ENCODE measurements at places on chromosomes 16 and 17. TPM values are rescaled to one million over a fixed set of nuclear protein-coding genes. Genes with fewer than 3 reads are reported as not detected.

- DNase-seq, result no peak
Measured at GRCh38 chr17:76917829-76918228, 49.6 kb downstream of the MGAT5B start.

- peak; percentile 31 for DNase-seq
Measured at GRCh38 chr17:81365601-81366585, 29.4 kb upstream of the BAHCC1 start.

The CLEC18C gene
- not detected for polyA plus RNA-seq

DNA sequence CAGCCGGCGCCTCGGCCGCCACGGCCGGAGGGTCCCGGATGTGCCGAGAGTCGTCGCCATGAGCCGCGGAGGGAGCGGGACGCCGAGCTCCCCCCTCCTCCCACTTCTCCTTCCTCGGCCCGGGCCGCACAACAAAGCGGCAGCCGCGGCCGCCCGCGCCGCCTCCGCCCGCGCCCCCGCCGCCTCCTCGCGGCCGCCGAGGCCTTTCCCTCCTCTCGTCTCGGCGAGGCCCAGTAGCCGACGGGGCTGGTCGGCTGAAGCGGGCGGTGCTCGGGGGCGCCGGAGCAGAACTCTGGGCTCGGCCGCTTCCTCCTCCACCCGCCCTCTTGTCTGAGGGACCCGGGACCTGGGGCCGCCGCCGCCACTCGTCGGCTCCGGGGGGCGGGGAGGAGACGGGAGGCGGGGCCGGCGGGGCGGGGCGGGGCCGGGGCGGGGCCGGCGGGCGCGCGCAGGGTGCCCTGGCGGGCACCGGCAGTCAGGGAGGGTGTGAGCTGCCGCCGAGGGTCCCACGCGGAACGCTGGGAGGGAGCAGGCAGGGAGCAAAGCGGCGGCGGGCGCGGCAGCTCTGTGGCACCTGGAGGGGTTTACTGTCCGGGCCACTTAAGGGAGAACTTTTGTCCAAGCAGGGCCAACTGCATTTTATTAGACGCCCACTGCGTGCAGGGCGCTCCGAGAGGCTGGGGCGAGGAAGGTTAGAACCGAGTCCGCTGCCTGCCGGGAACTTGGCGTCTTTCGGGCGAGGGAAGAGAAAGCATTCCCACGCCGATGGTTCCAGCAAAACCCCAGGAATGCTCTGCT is at the start of gene SMURF2:
Gene SMURF2 (minus strand): TSS at position 332 of the 798 bp plus-strand sequence. CDS start 427 bp downstream, outside the sequence.
- DNase-seq, result peak; percentile 85

DNA sequence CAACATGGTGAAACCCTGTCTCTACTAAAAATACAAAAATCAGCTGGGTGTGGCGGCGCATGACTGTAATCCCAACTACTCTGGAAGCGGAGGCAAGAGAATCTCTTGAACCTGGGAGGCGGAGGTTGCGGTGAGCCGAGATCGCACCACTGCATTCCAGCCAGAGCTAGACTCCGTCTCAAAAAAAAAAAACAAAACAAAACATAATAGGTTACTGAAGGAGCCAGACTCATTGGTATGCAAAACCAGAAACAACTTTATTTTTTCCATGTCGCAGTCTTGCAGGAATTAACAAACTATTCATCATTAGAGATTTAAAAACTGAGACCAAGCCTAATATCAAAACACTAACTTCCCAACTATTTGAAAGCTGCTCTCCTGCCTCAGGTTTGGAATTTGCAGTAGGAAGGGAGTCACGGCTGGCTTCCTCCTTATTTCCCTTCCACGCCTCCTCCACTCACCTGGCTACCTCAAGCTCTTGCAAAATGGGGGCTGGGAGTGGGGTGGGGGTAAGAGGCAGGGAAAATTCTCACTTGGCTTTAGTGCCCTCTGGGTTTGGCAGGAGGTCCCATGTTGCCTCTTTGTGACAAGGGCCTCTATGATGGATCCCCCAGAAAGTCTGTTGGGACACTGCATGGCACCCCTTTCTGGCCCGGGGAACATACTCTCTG is 34.1 kb upstream of the MYH10 start:
- DNase-seq, result no peak

GRCh38 chr17:35868737-35869136 is at the start of gene HEATR9:
Gene HEATR9 (minus strand): TSS chr17:35868891. CDS start chr17:35868742, 149 bp downstream.
- no peak for DNase-seq

- no peak for DNase-seq
Measured at GRCh38 chr16:89502081-89502843, 5.9 kb upstream of the SPG7 start.

DNA sequence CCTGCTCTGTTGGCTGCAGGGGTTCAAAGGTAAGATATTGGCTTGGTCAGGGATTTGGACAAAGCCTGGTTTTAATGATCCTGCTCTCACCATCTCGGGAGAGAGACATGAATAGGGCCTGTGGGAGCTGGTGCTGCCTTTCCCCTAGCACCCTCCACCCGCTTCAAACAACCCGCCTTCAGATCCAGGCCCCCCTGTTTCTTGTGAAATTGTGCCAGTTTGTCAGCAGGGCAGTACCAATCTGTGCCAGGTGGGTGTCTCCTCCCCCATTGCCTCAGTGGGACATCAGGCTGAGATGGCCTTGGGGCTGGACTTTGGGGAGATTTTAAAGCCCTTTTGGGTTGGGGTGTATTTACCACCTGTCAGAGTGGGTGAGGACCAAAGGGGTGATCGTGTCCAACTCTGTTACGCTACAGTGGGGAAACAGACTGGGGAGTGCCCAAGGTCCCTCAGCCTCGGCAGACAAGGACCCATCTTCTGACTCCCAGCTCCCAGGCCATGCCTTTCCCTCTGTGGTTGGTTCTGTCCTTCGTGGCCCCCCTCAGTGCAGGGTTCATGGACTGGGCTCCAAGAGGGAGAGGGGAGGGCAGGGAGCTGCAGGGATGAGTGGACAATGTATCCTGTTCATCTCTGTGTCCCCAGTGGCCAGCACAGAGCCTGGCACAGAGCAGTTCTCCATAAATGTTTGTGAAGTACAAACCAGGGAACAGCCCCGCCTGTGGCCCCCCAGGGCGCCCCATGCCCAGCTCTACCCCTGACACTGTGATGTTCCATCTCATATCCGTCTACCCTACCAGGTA is 3.3 kb downstream of the ARHGAP23 start:
- no peak for DNase-seq

The PGAP6 gene
- polyA plus RNA-seq, result 22.7 TPM

- DNase-seq, result no peak
Measured at GRCh38 chr16:85548375-85548774, 64.7 kb upstream of the GSE1 start.

The C17orf78 gene
- polyA plus RNA-seq, result not detected

The HAP1 gene
- not detected for polyA plus RNA-seq

- DNase-seq, result no peak
Measured at GRCh38 chr17:42409523-42410318, 13.3 kb downstream of the CAVIN1 start.

- no peak for DNase-seq
Measured at GRCh38 chr16:58848662-58849002, 114.5 kb upstream of the GOT2 start.

The UBALD1 gene
- polyA plus RNA-seq, result 4.8 TPM

GRCh38 chr16:22726868-22727267 is 87.1 kb upstream of the HS3ST2 start:
- DNase-seq, result no peak

- DNase-seq, result no peak
Measured at GRCh38 chr17:75430159-75430974, 24.9 kb upstream of the GRB2 start.

The FNDC8 gene
- polyA plus RNA-seq, result not detected

GRCh38 chr17:40316571-40317344 is 7.8 kb downstream of the RARA start:
- DNase-seq, result no peak

The RHBDF2 gene
- polyA plus RNA-seq, result 5.4 TPM

DNA sequence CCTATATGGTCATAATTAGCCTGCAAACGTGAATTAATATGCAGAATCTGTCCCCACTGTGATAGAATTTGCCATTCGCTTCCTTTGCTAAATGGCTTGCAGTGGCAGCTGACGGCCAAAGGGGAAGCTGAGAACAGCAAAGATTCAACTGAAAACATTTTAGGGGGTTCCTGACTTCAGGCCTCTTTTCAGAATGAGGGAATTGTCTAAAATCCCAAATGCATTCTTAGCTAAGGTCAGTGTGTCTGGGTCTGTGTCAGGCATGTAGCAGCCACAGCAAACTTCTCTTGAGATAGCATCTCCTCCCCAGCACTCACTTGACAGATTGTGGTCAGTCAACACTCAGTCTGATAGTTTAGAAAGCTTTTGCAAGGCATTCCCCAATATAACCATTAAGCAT is 701.1 kb downstream of the WWOX start:
- DNase-seq, result no peak

Measured in CD4-positive, alpha-beta memory T cell (primary cell).